ENCODE measurements at places on chromosomes 13 and 19. TPM values are rescaled to one million over a fixed set of nuclear protein-coding genes. Genes with fewer than 3 reads are reported as not detected.

The RPS19 gene
- 429 TPM for total RNA-seq

The VSIG10L gene
- 1.6 TPM for total RNA-seq

GRCh38 chr13:37100731-37101130 lies 4.7 kb downstream of the CSNK1A1L start:
- DNase-seq: no peak
- H3K4me1 ChIP-seq: no peaks in the 10 kb centered on the region
- no peaks in the 10 kb centered on the region for H3K36me3 ChIP-seq
- no peaks in the 10 kb centered on the region for H3K27me3 ChIP-seq
- H3K4me3 ChIP-seq: no peak overlapping the region
- no peak overlapping the region for H3K27ac ChIP-seq

GRCh38 chr13:50651922-50652321 lies 191.6 kb downstream of the DLEU7 start:
- H3K4me3 ChIP-seq: no peak overlapping the region
- H3K27ac ChIP-seq: no peak overlapping the region
- no peaks in the 10 kb centered on the region for H3K27me3 ChIP-seq
- peaks cover 14% of the 10 kb centered on the region for H3K4me1 ChIP-seq
- DNase-seq: no peak

GRCh38 chr13:41402691-41403511 lies 54.4 kb upstream of the RGCC start:
- no peak overlapping the region for H3K4me3 ChIP-seq
- no peak for DNase-seq

The ATP1A3 gene
- total RNA-seq: 0.14 TPM

DNA sequence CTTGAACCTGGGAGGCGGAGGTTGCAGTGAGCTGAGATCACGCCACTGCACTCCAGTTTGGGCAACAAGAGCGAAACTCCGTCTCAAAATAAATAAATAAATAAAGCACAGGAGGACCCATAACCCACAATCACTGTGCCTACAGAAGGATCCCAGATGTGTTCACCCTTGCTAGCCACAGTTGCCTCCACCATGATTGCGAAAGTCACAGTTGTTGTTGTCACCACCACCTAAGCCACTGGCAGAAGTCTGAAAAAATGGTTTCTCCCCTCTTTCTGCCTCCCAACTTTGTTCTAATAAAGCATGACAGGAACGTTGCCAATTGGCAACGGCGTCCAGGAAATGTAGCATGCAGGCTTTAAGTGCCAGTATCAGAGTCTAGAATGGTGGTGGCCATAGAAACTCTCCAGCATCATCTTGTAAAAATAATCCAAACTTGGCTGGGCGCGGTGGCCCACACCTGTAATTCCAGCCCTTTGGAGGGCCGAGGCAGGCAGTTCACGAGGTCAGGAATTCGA lies 2.2 kb upstream of the EPS15L1 start:
- no peak for DNase-seq
- no peak overlapping the region for H3K4me3 ChIP-seq
- no peaks in the 10 kb centered on the region for H3K36me3 ChIP-seq

- H3K4me1 ChIP-seq: no peaks in the 10 kb centered on the region
- H3K36me3 ChIP-seq: no peaks in the 10 kb centered on the region
- H3K4me3 ChIP-seq: no peak within 1 kb of the TSS
- H3K27me3 ChIP-seq: peaks cover 8% of the 10 kb centered on the region
- H3K27ac ChIP-seq: no peak within 1 kb of the TSS
These were observed at the start of gene TMEM190 for GRCh38 chr19:55376241-55376933. Gene TMEM190 (plus strand): TSS chr19:55376826. CDS start chr19:55376854, 28 bp downstream.

GRCh38 chr19:29378126-29378525 lies 147.7 kb upstream of the VSTM2B start:
- no peaks in the 10 kb centered on the region for H3K4me1 ChIP-seq
- no peak overlapping the region for H3K27ac ChIP-seq
- H3K4me3 ChIP-seq: no peak overlapping the region
- H3K36me3 ChIP-seq: no peaks in the 10 kb centered on the region

DNA sequence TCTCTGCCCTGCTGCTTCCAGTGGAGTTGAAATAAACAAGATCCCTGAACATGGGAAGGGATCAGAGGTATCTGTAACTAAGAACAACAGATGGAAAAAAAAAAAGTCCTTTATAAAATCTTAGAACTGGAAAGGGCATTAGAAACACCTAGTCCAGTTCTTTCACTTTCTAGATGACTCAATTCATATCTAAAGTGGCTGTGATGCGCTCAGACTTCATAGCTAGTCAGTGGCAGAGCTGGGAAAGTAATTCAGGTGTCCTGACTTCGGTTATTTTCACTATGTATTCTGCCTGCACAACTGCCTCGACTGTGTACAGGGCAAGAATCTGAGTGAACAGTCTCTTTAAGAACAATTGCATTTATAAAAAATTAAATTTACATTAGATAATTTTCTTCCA lies 151.8 kb upstream of the TMTC4 start:
- no peaks in the 10 kb centered on the region for H3K36me3 ChIP-seq
- no peak overlapping the region for H3K27ac ChIP-seq
- H3K4me3 ChIP-seq: no peak overlapping the region
- DNase-seq: no peak

DNA sequence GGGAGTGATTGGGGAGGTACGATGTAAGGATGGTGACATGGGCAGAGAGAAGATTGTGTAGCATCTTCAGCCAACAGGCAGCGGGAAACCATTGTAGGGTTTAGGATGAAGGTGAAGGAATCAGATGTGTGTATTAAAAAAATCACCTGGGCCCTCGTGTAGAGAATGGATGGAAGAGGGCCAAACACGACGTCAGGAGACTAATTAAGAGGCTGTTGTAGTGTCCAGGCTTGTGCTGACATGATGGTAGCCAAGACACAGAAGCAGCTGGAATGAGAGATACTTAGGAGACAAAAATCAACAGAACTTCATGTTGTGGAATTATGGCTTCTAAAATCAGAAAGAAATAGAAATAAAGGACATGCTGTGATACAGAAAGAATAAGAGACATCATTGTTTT lies 41.2 kb upstream of the ARGLU1 start:
- no peak overlapping the region for H3K4me3 ChIP-seq
- H3K27me3 ChIP-seq: no peaks in the 10 kb centered on the region
- no peak for DNase-seq

The NKPD1 gene
- total RNA-seq: 0.49 TPM

GRCh38 chr13:112716461-112716820 lies 26.6 kb downstream of the ATP11A start:
- no peaks in the 10 kb centered on the region for H3K27me3 ChIP-seq
- H3K4me1 ChIP-seq: peaks cover 4% of the 10 kb centered on the region

Measured in thoracic aorta (tissue), 2 donors.